NCI-H2081 treated with DMSO at 0.1 percent for 48 hours (cell line): ENCODE measurements at places on chromosomes 12 and 14.

DNA sequence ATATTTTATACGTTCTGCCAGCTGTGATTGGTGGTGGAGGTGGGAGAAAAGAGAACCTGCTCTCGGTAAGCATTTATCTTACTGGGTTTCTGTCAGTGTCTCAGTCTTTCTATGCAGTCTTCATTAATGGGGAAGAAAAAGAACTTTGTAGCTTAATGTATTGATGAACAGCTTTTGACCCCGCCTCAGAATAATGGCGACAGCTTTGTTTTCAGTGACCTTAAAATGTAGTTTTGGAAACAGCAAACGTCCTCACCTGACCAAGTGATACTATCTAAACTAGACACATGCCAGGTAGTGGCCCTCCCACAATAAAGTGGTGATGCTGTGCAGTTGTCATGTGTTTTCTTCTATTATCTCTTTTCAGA, 1.4 kb downstream of the DACT1 start:
- no peak for DNase-seq

GRCh38 chr14:93012951-93013719, 90.2 kb downstream of the CHGA start:
- DNase-seq: no peak

- DNase-seq: peak; percentile 3
These were observed 882 bp downstream of the HECTD1 start for GRCh38 chr14:31206536-31207286.

DNA sequence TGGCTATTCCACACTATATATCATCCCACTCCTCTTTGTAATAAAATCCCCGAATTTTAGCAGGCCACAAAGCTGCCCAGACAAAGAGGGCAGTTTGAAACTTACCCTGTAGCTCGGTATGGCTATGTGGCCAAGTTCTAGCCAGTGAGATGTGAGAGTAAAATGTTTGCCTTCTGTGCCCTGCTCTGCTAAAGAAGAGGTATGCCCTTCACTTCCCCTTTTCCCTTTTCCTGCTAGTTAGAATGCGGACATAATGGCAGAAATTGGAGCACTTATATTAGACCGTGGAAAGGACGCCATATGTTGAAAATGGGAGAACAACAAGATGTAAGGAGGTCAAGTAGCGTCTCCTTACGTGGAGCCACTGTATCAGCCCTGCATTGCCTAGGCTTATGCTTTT, 11.5 kb upstream of the CCDC91 start:
- no peak for DNase-seq

GRCh38 chr12:125145196-125145595, 80.0 kb downstream of the AACS start:
- DNase-seq: no peak

DNA sequence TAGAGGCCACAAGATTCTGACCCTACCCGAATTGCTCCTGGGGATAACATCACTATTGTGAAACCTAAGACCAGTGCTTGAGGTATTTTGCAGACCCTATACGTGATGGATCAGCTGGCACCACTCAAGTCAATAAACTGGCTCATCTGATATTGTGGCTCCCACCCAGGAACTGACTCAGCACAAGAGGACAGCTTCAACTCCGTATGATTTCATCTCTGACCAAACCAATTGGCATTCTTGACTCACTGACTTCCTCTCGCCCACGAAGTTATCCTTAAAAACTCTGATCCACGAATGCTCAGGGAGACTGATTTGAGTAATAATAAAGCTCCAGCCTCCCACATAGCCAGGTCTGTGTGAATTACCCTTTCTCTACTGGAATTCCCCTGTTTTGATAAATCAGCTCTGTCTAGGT, 1036.1 kb upstream of the TMEM132C start:
- no peak for DNase-seq

DNA sequence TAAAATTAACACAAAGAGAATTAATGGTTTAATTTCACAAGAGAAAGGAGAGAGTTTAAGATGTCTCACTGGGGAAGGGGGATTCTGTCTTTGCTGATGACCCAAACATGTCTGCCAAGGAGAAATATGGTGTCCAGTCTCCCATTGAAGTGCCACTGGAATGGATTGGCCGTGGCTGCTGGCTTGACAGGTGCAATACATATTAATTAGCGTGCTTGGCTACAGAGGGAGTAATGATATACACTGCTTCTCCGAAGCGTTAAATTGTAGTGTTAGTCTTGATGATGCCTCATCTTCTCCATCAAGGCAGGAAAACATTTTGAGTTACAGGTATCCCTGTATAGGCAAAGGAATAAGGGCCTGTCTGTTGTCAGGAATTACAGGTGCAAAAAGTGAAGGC, 393.4 kb upstream of the TMPO start:
- no peak for DNase-seq
